HepG2 (cell line): ENCODE measurements at places on chromosomes 6 and 20.

DNA sequence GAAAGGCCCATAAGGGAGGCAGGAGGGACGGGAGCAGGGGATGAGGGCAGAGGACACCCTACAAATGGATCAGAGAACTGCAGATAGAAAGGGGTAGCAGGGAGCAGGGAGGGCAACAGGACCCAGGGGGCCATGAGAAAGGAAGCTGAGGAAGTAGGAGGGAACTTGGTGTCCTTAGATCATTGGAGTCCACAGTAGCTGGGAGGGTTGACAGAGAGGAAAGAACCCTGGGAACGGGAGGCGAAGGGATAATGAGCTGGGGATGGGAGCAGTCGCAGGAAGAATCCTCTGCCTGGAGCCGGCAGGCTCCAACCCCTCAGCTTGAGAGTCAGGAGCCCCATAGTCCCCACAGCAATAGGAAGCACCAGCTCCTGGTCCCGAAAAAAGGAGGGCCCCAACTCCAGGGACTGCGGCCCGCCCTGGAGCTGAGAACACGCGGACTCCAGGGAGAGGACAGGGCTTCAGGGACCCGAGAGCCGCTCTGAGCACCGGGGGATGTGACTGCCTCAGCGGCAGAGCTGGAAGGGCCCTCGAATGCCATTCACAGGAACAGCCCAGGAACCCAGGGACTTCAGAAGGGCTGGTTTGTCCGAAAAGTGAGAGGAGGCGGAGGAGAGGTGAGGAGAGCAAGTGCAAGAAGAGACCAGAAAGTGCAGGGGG, 32.7 kb downstream of the HLA-A start:
- DNase-seq = no peak

DNA sequence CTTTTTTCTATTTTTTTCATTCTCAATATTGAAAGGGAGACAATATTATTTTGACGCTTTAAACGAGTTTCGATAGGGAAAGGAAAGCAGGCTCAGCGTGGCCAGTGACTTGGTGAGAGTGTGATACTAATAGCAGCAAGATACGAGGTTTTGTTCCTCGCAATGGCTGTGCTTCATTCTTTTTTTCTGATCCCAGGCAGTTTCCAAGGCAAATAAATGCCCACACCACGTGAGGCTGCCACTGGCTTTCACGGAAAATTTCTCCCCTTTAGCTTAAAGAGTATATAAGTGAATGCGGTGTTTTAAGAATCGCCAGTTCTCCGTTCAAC, 196.4 kb upstream of the ZNF184 start:
- no peak for DNase-seq

DNA sequence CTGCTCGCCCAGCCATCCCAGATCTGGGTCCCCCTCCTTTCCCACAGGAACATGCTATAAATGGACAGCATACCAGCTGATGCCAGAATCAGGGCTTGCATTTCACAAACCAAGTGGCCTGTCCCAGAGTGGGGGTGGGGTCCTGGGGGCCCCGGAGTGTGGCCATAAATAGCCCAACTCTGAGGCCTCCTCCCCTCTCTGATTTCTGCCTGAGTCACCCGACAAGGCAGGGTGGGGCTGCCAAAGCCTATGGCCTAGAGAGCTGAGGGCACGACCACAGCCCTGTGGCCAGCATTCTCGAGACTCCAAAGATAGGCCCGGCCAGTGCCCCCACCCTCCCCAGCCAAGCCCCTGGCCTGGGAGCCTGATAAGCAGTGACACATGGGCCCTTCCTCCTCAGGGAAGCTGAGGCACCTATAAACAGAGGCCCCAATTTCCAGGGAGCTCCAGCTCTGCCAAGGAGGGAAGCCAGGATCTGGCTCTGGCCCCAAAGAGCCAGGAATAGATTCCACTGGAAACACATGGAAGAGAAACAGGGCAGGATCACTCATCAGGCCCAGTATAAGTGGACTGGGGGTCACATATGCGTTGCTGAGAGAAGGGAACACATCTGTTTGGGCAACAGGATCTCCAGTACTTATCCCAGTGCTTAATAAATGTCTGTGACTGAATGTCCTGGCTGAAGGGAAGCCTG, 20.3 kb downstream of the SNTA1 start:
- DNase-seq = no peak

GRCh38 chr6:62175195-62175594, 110.8 kb downstream of the KHDRBS2 start:
- no peak for DNase-seq

DNA sequence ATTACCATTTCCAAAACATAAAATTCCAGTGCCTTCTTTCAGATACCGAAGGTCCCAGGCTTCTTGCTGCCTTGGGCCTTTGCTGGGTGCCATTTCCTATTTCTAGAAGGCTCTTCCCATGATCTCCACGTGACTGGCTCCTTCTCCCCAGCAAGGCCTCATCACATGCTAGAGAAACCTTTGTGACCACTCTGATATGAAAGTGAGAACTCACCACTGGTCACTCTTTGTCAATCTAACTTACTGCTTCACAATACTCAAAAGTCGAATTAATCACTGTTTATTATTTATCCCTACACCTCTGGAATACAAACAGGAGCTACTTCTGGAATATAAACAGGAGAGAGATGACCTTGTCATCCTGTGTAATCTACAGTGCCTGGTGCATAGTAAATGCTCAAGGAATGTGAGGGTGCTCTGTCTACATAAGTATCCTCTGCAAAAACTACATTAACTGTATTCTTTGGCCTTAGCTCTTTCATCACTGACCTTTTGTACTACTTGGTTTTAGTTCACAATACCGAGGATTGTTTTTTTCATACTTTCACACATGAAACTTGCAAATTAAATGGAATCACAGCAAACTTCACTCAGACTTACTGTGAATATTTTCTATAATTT, 1.6 kb downstream of the STX7 start:
- peak; percentile 52 for DNase-seq
